ENCODE measurements at places on chromosomes 7 and 10.

- DNase-seq: peak; percentile 83
Measured at GRCh38 chr10:78972160-78972946, 96.4 kb upstream of the ZMIZ1 start.

DNA sequence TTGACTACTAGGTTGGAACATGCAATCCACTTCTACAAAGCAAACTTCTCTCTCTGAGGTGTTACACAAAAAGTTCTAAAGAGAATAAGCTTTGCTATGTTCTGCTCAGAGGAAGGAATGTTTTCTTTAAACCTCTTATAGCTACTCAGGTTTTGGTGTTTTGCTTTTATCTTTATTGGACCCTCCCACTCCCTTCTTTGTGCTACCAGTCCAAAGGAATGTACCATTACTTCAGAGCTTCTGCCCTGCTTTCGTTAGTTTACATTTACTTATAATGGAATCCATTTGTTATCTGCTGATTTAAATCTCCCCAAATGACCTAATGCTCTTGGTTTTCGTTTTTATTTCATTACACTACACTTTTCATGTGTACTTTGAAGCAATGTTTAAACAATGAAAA lies 154.9 kb downstream of the ATE1 start:
- DNase-seq: peak; percentile 75

DNA sequence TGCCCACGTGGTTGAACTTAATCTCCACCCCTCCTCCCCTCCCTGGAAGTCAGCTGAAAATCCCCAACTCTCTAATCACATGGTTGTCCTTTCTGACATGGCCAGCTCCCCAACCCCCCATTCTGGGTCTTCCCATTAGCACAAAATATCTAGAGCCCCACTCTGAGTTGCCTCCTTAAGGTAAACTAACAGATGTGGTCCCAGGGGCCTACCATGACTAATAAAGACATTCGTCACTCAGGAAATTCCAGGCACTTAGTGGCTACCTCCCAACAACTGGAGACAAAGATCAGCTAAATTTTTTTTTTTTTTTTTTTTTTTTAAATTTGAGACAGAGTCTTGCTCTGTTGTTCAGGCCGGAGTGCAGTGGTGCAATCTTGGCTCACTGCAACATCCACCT lies 21.1 kb downstream of the CCDC126 start:
- DNase-seq: peak; percentile 18

DNA sequence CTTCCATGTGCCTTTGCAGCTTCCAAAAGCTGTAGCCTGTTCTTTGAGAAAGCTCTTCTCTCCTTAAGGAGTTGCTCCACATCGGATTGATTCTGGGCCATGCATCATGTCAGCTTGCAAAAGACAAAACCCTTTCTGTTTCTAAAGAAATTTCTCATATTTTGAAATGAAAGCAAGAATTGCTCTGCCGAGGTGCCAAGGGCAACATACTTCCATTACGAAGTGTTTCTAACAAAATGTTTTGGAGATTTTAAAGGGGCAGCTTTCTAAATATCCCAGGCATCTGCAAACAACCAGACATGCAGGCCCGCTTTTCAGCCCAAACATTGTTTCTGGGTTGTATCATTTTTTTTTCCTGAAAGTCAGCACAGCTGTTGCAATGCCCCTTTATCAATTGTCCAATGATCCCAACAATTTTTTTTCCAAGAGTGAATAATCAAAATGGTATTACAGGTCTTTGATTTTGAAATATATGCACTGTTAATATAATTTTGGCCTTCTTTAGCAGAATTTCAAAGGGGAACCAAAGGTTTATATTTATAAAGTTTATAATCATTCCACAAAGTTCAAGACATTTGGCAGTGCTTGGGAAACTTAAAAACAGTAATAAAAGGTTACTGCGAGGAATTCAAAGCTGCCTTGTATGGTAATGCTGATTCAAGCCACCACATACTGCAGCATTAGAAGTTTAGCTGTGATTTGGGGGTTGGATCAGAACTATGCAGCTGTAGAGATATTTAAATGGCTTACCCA lies 61.0 kb downstream of the TES start:
- DNase-seq: peak; percentile 70

DNA sequence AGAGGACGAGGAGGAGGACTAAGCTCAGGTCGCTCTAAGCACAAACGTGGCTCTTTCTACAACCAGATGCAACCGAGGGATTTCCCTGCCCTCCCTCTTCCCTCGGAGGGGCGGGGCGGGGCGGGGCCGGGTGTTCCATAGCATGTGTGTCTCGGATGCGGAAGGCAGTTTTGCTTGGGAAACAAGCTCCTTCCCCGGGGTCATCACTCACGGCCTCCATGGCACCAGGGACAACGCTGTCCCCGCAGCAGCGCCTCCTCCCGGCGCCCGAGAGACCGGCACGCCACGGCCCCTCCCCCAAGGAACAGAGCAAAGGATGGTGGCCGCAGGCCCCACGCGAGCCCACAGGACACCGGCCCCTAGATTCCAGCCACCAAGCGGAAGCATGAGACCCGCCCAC lies 110.5 kb downstream of the PAXIP1 start:
- DNase-seq: no peak

DNA sequence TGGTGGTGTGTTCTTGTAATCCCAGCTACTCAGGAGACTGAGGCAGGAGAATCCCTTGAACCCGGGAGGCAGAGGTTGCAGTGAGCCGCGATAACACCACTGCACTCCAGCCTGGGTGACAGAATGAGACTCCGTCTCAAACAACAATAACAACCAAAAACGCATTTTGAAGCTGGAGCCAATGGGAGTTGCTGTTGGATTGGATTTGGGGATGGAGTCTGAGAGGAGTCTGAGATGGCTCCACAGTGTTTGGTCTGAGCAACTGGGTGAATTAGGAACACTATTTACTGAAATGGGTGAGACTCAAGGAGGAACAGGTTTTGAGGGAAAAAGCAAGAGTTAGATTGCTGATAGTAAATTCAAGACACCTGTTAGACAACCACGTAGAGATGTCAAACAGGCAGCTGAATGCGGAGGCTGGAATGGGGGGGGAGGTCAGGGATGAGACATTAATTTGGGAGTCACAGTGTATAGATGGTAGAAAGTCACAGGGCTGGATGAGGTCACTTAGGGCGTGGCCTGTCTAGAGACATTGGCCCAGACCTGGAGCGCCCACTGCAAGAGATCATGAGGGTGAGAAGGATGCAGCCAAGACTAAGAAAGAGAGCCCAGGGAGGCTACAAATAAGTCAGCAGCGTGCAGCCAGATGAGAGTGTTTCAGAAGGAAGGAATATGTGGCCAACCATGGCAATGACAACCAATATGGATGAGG lies 56.4 kb downstream of the CYCS start:
- no peak for DNase-seq

DNA sequence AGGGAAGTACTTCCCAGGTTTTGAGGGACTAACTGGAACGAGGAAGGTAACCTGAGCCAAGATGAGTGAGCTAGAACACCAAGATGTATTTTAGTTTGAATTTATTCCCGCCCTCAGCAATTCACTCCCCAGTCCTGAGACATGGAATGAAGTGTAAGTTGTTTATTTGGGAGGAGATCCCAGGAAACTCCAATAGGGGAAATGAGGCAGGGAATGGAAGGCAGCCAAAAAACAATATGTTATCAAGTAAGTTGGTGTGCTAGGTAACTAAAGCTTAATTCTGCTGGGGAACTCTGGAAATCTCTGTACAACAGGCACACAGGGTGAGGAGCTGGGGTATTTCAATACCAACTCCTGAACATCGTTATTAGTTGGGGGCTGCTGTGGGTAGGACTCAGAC lies 189.7 kb upstream of the HDAC9 start:
- DNase-seq: peak; percentile 29

- DNase-seq: no peak
Measured at GRCh38 chr10:130079614-130080460, 30.8 kb downstream of the C10orf143 start.

- DNase-seq: peak; percentile 97
Measured at GRCh38 chr7:44633254-44634186, 27.1 kb downstream of the OGDH start.

GRCh38 chr10:110221721-110222261 lies 14.4 kb downstream of the MXI1 start:
- DNase-seq: peak; percentile 94

- DNase-seq: peak; percentile 74
Measured at GRCh38 chr10:114584419-114584818, 73.7 kb downstream of the ABLIM1 start.

DNA sequence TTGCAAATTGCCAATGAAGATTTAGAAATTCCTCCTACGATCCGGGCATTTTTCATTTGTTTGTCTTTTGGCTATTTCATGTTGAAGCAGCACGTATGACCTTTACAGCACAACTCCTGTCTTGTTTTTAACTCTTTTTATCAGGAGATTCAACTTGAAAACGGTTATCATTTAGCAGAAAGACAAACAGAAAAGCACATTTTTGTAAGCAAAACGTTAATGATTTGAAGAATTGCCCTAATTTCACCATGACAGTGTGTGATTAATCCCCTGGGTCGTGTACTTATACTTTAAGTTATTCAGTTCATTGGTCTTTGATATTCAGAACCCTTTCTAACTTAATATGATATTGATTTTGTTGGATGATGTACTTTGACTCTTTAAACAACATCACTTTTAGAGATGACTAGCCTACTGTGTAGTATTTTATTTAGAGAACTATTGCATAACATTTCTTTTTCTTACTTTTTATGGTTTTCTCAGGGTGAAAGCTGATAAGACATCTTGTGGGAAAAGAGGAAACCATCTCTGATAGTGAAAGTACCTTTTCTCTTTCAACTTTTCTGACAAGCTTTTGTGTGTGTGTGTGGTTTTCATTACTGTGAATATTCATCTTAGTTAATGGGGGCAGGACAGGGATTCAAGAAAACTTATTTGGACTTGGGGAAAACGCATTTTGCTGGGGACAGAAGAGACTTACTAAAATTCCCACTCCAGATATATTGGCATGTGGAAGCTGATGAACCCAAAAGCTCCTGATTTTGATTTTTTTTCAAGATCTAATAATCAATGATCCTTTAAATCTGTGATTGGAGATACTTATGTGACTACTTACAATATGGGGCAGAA lies 8.1 kb downstream of the HHEX start:
- no peak for DNase-seq

DNA sequence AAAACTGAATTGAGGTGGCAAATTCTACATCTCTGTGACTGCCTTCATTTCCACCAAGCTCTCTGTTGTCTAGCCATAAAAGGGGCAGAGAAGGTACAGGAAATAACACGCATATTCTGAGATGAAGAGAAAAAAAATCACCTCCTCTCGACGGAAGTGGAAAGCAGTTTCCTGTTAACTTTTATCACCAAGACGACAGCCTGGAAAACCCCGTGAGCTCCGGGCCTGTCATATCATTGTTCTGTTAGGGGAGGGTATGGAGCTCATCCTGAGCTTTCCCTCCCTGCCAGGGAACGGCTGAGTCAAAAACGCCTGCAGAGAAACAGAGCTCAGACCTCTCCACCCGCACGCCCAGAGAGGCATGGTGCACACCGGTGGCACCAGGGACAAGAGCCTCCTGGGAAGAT lies 200.3 kb downstream of the PRPF18 start:
- DNase-seq: peak; percentile 52

GRCh38 chr10:26215396-26215934 lies 1.1 kb upstream of the GAD2 start:
- DNase-seq: no peak

GRCh38 chr7:71461572-71461971 lies 329.6 kb downstream of the GALNT17 start:
- DNase-seq: no peak

GRCh38 chr7:128988372-128988771 lies 50.6 kb downstream of the IRF5 start:
- no peak for DNase-seq

DNA sequence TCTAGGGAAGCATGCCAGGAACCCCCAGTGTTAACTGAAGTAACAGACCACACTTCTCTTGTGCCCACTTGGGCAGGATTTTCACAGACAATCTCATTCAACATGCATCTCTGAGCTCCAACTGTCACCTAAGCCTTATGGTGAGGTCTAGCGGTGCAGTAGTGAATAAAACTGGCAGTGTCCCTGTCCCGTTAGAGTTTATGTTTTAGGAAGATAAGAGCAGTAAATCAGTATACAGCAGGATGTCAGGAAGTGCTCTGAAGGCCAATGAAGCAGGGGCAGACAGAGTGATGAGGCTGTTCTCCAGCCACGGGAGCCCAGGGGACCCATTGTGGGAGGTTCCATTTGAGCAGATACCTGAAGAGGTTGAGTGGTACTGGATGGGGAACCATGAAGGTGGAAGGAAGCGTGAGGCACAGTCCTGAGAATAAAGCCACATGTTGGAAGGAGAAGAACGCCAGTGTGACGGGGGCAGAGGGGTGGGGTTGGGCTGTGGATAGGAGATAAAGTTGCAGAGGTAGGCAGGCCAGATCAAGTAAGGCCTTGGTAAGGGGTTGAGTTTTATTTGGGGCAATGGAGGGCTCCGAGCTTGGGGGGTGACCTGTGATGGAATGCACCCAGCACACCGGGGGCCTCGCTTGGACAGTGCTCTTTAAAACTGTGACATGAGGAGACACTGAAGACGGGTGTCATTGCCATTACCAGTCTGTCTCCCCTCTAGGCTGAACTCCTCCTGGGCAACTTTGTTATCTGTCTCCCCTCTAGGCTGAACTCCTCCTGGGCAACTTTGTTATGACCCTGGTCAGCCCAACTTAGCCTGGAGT lies 6.6 kb downstream of the GDF10 start:
- no peak for DNase-seq

DNA sequence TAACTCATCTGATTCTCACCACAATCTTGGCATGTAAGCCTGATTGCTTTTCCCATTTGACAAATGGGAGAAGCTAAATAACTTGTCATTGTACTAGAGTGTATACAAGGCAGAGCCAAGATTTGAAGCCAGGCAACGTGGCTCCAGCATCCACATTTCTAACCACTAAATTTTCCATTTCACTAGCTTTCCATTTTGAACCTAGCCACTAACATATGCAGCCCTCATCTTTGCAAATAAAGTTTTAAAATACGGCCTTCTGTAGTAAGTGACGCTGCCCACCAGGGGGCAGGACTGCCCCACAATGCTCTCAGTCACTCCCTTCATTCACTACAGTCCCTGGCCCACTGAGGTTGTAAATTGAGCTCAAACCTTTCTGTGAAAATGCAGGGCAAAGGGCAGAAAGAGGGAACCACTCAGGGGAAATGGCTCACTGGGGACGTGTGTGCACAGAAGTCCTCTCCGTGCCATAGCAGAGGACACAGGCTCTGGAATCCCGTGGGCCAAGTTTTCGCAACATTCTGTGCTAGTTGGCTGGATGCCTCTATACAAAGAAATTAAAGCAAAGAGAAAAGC lies 315.7 kb downstream of the TNS3 start:
- DNase-seq: peak; percentile 87

GRCh38 chr10:92891885-92892690 lies 43.8 kb downstream of the EXOC6 start:
- DNase-seq: peak; percentile 80

DNA sequence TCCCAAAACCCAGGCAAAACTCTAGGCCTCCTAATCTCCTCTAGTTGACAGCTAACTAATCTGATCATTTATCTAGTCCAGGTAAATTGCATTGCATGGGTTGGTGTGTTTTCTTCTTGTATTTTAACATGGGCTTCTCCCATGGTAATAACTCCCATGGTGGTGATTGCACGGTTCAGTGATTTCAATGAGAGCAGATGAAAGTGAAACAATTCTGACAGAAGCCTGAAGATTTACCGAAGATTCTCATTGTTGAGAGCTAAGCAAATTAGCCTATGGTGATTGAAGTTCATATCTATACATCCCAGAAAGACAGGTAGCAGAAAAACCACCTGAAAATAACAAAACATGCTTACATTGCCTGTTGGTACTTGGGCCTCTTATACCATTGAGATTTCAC lies 26.6 kb upstream of the LIPN start:
- DNase-seq: no peak
